HCEC 1CT (cell line): ENCODE measurements at places on chromosomes 7 and 10.

GRCh38 chr7:99407872-99408378 is 472 bp downstream of the PDAP1 start:
- peak; percentile 71 for DNase-seq

GRCh38 chr10:131196176-131196885 is 115.2 kb downstream of the TCERG1L start:
- no peak for DNase-seq

GRCh38 chr7:134710854-134711624 is 64.4 kb downstream of the BPGM start:
- DNase-seq, result no peak

- no peak for DNase-seq
These were observed 89.1 kb downstream of the CELF2 start for GRCh38 chr10:11106621-11107374.
